ENCODE measurements at places on chromosomes 7 and 10. TPM values are rescaled to one million over a fixed set of nuclear protein-coding genes. Genes with fewer than 3 reads are reported as not detected.
A peak's percentile ranks its signal among the peaks of the same experiment; 100 is the strongest.

RALA gene
- total RNA-seq = 52.5 TPM

DPP6 gene
- 33.8 TPM for total RNA-seq

CDNF gene
- 0.82 TPM for total RNA-seq

GPR26 gene
- not detected for total RNA-seq

SPDYE1 gene
- total RNA-seq = not detected

MKX gene
- total RNA-seq = 1.2 TPM

ARL4A gene
- 55.3 TPM for total RNA-seq

PSTK gene
- total RNA-seq = 4.2 TPM

NFKB2 gene
- total RNA-seq = 26.9 TPM

GRM3 gene
- total RNA-seq = not detected

DNA sequence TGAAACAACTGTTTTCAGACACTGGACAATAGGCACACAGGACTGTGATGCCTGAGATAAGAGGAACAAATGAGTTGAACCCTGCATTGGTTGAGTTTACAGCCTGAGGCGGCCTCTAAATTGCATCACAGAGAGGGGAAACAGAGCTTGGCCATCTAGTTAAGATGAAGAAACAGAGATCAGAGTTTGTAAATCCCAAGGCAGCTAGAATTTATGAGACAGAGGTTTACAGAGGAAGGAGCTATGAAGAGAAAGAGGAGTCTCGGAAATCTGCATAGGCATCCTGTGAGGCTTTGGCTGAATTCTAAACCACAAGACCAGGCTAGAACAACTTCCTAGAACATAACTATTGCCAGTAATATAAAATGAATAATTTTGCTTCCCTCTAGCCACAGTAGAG is 41.0 kb upstream of the OIT3 start:
- no peak for DNase-seq

DNA sequence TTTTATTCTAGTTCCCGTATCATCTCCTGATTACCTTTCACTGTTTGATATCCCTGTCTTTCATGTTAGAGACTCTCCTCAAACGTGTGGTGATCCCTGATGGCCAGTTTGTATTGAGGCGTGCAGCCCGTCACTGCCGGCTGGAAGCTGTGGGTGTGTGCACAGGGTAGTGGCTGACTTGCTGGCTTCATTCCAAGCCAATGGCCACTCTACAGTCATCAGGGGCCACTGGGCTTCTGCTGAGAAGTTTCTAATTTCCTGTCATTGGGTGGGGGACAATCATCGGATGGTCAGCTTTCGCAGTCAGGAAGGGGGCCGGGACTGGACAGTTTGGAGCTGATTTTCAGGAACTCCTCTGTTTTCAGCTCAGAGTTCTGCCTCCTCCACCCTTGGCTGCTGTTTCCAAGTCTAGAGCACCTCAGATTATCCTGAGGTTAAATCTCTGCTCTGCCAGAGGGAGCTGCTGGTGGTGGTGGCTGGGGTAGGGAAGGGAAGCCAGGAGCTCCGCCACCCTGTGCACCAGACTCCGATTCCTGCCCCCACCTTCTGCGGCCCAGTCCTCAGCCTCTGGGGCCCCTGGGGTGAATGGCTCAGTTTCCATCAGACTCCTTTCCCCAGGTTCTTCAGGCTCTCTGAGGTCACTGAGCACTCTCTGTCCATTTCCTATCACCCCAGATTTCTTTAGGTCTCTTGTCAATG is 34.9 kb downstream of the BAIAP2L1 start:
- DNase-seq = peak; percentile 71

GRCh38 chr7:127803626-127804025 is 151.6 kb downstream of the SND1 start:
- DNase-seq = no peak

- DNase-seq = no peak
Measured at GRCh38 chr7:115356139-115356746, 434.3 kb downstream of the MDFIC start.

DNA sequence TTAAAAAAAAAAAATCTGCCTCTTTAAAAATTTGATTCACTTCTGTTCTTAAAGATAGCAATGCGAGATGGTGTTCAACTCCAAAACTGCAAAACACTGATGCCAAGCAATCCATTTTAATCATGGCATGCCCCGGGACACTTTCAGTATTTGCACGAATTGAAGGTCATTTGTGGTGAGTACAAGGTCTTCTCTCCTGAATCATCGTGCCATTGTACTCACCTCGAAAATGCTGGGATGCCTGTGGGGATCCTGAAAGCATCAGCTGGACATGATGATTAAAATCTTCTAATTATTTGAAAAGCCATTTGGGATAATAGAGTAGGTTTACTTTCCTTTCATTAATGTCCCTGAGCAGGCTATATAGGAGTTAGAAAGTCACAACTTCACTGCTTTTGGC is 125.1 kb upstream of the NRP1 start:
- no peak for DNase-seq

DNA sequence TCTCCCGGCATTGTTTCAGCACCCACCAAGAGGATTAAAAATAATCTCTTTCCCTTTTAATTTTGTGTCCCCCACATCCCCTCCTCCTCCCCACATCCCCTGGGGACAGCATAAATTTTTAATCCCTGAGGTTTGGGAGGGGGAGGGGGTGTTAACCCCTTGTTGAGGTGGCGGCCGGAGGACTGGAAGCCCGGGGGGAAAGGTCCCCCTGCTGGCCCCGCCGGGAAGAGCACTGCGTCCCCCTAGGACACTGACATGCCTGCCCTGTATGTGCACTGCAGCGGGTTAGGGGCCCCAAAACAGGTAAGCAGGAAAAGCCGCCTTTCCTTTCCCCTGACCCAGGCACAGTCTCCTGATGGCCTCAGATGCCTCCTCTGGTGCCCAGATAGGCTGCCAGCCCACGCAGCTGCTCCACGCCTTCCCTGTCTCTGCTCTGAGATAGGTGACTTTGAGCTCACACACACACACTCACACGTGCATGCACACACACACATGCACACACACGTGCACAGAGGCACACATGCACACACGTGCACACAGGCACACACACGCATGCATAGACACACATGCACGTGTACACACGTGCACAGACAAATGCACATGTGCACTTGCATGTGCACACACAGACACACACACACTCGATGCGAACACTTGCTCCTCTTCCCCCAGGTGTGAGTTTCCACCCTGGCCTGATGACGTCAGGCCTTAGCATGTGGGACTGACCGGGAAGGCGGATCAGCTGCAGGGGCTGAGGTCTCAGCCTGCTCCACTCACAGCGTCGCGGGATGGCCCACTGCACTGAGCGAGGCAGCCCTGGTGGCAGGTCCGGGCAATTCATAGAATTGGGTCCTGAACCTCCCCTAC is 12.3 kb downstream of the CNPY1 start:
- peak; percentile 23 for DNase-seq

DNA sequence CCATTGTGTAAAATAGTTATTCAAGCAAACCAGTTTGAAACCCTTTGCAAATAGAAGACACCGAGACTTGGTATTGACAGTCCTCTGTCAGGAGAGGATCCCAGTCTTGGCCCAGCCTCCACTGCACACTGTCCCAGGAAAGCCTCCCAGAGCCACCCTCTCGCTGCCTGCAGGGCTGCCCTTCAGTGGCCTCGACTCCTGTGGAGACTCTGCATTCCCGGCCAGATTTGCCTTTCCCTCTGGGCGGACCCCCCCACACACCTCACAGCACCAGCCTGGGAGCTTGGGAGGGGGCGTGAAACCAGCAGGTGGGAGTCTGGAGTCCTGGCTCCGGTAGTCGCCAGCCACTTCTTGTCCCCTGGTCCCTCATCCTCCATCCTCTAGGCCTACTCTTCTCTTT is 48.7 kb downstream of the GRK5 start:
- no peak for DNase-seq

DNA sequence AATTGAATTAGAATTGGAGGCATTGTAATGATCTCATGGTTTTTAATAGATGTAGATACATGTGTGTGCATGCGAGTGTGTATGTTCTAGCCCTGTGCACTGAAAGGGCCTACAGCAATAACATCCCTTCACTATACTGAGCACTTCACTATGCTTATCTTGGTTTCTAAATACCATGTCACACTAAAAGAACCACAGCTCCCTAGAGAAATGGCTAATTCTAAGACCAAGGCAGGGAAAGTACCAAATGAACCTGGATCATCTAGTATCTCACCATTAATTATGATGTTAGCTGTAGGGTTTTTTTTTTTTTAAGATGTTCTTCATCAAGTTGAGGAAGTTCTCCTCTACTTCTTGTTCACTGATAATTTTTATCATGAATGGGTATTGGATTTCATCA is 55.1 kb downstream of the HECTD2 start:
- no peak for DNase-seq

GRCh38 chr10:115566867-115567266 is 473.7 kb downstream of the ATRNL1 start:
- no peak for DNase-seq

GRCh38 chr7:145092766-145093165 is 256.9 kb upstream of the TPK1 start:
- DNase-seq = no peak

- no peak for DNase-seq
Measured at GRCh38 chr10:14621037-14621436, 153.7 kb downstream of the FAM107B start.

DNA sequence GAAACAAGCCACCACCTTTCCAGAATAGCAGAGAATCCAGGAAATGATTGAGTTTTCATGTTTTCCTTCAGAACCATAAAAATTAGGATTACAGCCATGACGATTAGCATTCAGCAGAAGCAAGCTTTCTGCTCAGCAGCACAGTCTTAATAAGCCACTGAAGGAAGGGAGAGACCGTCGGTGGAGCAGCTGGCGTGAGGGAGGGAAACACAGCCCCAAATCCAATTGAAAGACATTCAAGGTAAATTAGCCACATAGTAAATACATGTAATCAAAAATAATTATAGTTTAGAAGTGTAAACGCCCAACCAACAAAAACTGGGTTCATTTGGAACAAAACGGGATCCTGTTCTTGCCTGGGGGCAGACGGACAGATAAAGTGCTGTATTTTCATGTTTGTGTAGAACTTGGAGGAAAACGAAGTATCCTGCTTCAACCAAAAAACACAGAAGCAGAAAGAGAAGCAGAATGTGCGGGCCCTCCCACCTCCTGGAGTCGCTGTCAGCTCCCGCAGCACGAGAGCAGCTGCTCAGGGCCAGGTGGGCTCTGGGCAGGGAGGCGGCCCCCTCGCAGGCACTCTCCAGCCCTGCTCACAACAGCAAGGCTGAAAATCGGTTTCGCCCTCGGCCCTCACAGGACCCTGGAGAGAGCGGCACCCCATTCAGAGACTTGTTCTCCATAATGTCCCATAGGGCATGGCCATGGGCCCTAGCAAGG is 84.9 kb downstream of the TCERG1L start:
- DNase-seq = no peak

- no peak for DNase-seq
Measured at GRCh38 chr7:44882899-44883298, 2.4 kb downstream of the PURB start.

GRCh38 chr10:34237898-34238455 is 577.1 kb downstream of the PARD3 start:
- no peak for DNase-seq

GRCh38 chr7:107661865-107662379 is 1.3 kb downstream of the SLC26A4 start:
- no peak for DNase-seq

- DNase-seq = no peak
Measured at GRCh38 chr10:101451667-101452069, 97.7 kb downstream of the BTRC start.

DNA sequence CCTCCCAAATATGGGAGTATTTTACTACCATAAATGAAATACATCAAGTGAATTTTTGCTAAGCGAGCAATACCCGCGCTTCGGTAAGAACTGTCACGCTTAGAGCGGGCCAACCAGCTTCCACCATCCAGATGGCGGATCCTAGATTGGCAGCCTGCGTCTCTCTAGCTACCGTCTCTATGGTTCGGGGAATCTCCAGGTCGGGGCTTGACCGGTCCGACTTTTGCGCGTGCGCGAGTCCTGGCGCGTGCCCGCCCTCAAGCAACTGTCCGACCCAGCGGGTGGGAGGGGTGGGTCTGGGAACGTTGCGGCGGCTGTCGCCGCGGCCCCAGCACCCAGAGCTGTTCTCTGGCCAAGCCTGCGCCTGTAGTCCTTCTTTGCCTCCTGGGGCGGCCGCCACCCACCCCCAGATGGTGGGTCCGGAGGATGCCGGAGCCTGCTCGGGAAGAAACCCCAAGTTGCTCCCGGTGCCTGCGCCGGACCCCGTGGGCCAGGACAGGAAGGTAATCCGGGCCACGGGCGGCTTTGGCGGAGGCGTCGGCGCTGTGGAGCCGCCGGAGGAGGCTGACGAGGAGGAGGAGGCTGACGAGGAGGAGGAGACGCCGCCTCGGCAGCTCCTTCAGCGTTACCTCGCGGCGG is at the start of gene TBC1D12:
Gene TBC1D12, plus strand, starts transcription at position 338 of the 639 bp plus-strand sequence. Its CDS starts 73 bp downstream, at position 411.
- peak; percentile 96 for DNase-seq

DNA sequence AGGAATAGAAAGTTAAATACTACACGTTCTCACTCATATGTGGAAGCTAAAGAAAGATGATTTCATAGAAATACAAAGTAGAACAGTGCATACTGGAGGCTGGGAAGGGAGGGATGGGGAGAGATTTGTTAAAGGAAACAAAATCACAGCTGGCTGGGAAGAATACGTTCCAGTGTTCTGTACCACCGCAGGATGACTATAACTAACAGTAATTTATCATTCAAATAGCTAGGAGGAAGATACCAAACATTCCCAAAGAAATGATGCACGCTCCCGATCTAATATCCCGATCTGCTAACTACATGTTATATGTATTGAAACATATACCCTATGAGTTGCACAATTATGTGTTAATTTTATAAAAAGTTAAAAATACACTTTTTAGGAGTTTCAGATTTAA is 162.3 kb downstream of the ZMYND11 start:
- DNase-seq = no peak

GRCh38 chr7:112427984-112428383 is 22.3 kb upstream of the IFRD1 start:
- no peak for DNase-seq

- peak; percentile 49 for DNase-seq
Measured at GRCh38 chr7:2530071-2530987, 10.8 kb downstream of the LFNG start.

GRCh38 chr10:44628921-44629320 is 244.0 kb upstream of the CXCL12 start:
- no peak for DNase-seq

DNA sequence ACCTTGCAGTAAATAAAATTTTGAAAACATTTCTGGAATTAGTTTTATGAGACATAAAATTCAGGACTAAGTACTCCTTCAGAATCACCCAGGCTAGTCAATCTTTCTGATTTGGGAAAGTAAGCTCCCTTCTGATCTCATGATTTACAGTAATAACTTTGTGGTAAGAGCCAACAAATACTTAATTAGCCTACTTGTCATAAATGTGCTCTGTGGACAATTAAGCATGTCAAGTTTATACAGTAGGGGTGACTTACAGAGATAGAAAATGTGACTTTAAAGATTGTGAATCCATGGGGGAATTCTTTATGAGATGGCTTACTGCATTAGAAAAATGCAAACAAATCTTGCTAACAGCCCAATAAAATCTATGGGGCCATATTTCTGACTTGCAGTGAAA is 616.9 kb upstream of the GHITM start:
- no peak for DNase-seq
